ENCODE measurements at places on chromosomes 12 and 14.

DNA sequence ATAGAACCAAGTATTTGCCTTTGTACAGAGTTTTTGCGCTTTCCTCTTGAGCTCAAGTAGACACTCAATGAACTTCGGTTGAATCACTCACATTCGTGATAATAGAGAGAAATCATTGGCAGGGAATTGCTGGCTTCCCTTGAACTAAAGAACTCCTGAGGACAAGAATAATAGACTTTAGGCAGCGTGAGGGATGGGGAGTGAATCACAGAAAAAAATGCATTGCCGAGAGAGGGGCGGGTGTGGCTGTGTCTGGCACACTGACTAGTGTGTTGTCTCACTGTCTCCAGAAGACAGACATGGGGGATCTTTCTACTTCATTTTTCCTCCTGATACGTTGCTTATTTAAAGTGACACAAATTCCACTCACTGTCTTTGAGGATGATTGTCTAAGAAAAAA is 805.2 kb downstream of the BCL11B start:
- DNase-seq = no peak

- DNase-seq = no peak
Measured at GRCh38 chr14:104803912-104804410, 3.1 kb downstream of the ZBTB42 start.

GRCh38 chr14:55373784-55374705 is 37.6 kb downstream of the ATG14 start:
- DNase-seq = no peak

- no peak for DNase-seq
Measured at GRCh38 chr12:50081096-50081808, 3.9 kb upstream of the SMARCD1 start.

GRCh38 chr12:102939059-102939458 is 18.4 kb upstream of the ASCL1 start:
- no peak for DNase-seq

- no peak for DNase-seq
Measured at GRCh38 chr14:65954942-65955341, 531.2 kb upstream of the CCDC196 start.

DNA sequence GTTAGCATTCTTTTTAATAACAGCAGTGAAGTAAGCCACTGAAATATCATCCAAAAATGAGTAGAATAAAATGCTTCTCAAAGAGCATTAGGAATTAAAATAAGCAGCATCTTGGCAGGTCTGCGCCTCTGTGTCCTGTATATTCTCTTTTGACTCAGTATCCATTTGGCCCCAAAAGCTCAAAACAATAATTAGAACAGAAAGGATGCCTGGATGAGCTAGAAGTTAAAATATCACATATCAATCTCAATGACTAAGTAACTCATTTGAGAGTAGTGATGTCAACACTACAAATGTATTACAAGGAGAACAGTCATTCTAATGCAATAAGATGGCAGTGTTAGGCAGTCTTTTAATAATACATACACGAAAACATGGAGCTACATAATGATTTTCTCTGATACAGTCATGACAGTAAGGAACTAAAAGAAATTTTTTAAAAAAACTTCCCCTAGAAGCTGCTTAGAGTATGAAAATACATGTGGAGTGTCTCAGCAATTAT is 160.9 kb upstream of the ABCD2 start:
- no peak for DNase-seq

Measured in naive thymus-derived CD8-positive, alpha-beta T cell (primary cell).